ENCODE measurements at places on chromosomes 3 and 15.

GRCh38 chr3:195914648-195915473 lies 6.5 kb upstream of the TNK2 start:
- H3K4me3 ChIP-seq = no peak overlapping the region
- peak overlapping the region; percentile 88 for H3K27ac ChIP-seq
- H3K36me3 ChIP-seq = no peaks in the 10 kb centered on the region
- peak; percentile 93 for DNase-seq

- DNase-seq = no peak
- H3K36me3 ChIP-seq = no peaks in the 10 kb centered on the region
- H3K27me3 ChIP-seq = no peaks in the 10 kb centered on the region
- peaks cover 12% of the 10 kb centered on the region for H3K4me1 ChIP-seq
Measured at GRCh38 chr15:31238906-31239305, 87.7 kb upstream of the KLF13 start.

DNA sequence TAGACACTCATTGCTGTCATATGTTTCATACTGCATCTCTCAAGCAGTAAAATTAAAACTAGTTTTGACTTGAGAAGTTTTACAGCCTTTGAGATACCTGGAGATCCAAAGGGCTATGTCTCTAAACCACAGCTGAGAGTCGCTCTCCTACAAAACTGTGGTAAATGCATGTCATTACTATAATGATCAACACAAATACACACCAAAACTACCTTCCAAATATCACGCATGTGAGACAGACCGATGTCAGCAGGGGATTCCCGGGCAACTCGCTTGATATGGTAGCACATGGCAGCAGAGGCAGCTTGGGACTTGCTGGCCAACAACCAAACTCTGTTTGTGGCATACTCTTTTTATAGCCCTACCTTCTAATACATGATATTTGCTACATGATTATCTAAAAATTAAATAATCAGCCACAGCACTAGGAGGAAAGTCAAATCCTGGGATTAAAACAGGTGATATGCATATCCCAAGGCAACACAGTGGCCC lies 56.3 kb downstream of the PDZRN3 start:
- H3K27me3 ChIP-seq = no peaks in the 10 kb centered on the region
- DNase-seq = peak; percentile 44
- H3K4me1 ChIP-seq = peaks cover 58% of the 10 kb centered on the region
- H3K36me3 ChIP-seq = no peaks in the 10 kb centered on the region
- H3K4me3 ChIP-seq = no peak overlapping the region
- H3K27ac ChIP-seq = peak overlapping the region; percentile 73

GRCh38 chr3:112605285-112605684 lies 35.7 kb downstream of the CCDC80 start:
- H3K27ac ChIP-seq = no peak overlapping the region
- no peaks in the 10 kb centered on the region for H3K4me1 ChIP-seq
- no peaks in the 10 kb centered on the region for H3K36me3 ChIP-seq
- H3K27me3 ChIP-seq = no peaks in the 10 kb centered on the region
- no peak overlapping the region for H3K4me3 ChIP-seq

GRCh38 chr15:82894971-82895520 lies 57.5 kb downstream of the HOMER2 start:
- H3K27me3 ChIP-seq = no peaks in the 10 kb centered on the region
- no peak for DNase-seq
- H3K36me3 ChIP-seq = no peaks in the 10 kb centered on the region

DNA sequence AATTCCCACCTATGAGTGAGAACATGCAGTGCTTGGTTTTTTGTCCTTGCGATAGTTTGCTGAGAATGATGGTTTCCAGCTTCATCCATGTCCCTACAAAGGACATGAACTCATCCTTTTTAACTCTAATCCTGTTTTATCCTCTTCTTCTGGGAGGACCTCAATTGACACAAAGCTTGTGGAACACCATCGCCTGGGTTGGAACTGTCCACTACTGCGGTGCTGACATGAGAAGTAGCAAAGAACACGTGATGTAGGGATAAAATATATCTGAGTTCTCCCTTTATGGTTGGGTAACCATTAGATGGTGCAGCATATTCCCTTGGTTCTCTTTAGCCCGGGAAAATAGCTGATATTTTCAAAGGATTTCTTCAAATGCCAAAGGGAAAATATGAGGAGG lies 105.3 kb upstream of the TOPAZ1 start:
- no peak for DNase-seq
- no peaks in the 10 kb centered on the region for H3K27me3 ChIP-seq
- no peak overlapping the region for H3K27ac ChIP-seq
- no peaks in the 10 kb centered on the region for H3K4me1 ChIP-seq
- no peak overlapping the region for H3K4me3 ChIP-seq
- no peaks in the 10 kb centered on the region for H3K36me3 ChIP-seq

DNA sequence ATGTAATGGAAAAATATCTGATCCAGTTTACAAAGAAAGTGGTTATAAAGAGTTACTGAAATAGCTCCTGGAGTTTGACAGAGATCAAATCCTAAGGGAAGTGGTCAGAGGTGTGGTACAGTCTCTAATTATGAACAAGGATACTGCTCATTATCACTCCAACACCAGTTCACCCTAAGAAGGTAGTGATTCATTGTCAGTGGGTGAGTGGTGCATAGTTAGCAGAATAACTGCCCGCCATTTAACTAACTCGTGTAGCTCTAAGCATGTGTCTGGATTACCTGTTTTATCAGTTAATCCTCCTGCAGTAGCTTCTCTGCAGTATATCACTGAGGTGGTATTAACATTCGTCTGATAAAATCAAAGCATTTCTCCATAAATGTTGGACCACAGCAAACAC lies 700.1 kb downstream of the NLGN1 start:
- H3K27me3 ChIP-seq = no peaks in the 10 kb centered on the region
- H3K27ac ChIP-seq = no peak overlapping the region
- no peak for DNase-seq
- no peaks in the 10 kb centered on the region for H3K36me3 ChIP-seq
- no peaks in the 10 kb centered on the region for H3K4me1 ChIP-seq

DNA sequence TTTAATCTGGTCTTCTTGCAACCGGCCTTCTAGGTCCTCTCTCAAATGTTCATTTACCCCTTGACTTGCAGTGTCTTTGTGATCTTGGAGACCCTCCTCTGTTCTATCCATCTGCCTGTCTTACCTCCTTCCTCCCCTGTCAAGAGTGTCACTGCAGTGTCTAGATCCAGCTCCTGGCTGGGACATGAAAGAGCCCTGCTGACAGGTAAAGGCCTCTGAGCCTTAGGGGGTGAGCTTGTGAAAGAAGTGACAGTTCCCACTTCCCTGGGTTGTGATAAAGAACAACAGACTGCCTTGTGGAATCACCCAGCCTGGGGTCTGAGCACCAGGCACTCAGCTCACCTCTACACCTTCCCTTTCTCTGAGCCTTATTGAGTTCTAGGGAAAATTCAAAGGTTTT lies 68.0 kb downstream of the CDC25A start:
- DNase-seq = no peak
- no peak overlapping the region for H3K27ac ChIP-seq
- H3K4me1 ChIP-seq = peaks cover 7% of the 10 kb centered on the region
- no peak overlapping the region for H3K4me3 ChIP-seq
- no peaks in the 10 kb centered on the region for H3K27me3 ChIP-seq

- no peak overlapping the region for H3K4me3 ChIP-seq
- no peak for DNase-seq
- no peaks in the 10 kb centered on the region for H3K36me3 ChIP-seq
- peaks cover 30% of the 10 kb centered on the region for H3K4me1 ChIP-seq
Measured at GRCh38 chr15:62404194-62404985, 239.3 kb upstream of the C2CD4B start.

GRCh38 chr3:154464440-154465190 lies 34.6 kb upstream of the GPR149 start:
- no peak overlapping the region for H3K27ac ChIP-seq
- no peak for DNase-seq
- H3K36me3 ChIP-seq = no peaks in the 10 kb centered on the region
- H3K4me3 ChIP-seq = no peak overlapping the region

GRCh38 chr15:46034755-46035154 lies 399.9 kb downstream of the SQOR start:
- H3K27ac ChIP-seq = no peak overlapping the region
- H3K36me3 ChIP-seq = no peaks in the 10 kb centered on the region
- DNase-seq = no peak

DNA sequence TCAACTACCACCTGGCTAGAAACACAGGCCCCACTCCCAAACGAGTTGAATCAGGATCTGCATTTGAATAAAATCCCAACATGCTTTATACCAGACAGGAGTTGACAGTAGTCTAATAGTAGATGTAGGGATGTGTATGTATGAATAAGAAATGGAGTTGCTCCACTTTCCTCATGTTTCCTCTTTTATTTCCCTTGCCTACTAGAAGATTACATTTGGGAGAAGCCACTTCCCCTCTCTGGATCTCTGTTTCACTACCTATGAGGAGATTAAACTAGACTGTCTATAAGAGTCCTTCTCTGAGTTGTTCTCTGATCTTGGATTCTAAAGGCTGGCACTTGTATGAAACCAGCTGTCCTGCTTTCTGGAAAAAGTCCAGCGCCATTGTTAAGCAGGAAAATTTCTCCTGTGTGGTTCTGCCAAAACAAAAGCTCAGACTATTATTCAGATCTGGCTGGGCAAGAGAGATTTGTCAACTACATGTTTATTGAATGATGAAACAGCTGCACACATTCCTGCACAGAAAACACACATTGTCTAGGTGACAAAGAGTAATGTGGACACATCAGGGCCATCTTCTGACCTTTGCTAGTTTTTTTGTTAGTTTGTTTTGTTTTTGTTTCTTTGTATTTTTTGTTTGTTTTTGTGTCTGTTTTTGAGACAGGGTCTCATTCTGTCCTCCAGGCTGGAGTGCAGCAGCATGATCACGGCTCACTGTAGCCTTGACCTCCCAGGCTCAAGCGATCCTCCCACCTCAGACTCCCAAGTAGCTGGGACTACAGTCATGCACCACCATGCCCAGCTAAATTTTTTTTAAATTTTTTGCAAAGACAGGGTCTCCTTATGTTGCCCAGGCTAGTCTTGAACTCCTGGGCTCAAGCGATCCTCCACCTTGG lies 29.9 kb downstream of the ACP3 start:
- DNase-seq = no peak
- H3K4me3 ChIP-seq = no peak overlapping the region
- H3K36me3 ChIP-seq = no peaks in the 10 kb centered on the region
- no peaks in the 10 kb centered on the region for H3K4me1 ChIP-seq
- no peak overlapping the region for H3K27ac ChIP-seq
- H3K27me3 ChIP-seq = no peaks in the 10 kb centered on the region

DNA sequence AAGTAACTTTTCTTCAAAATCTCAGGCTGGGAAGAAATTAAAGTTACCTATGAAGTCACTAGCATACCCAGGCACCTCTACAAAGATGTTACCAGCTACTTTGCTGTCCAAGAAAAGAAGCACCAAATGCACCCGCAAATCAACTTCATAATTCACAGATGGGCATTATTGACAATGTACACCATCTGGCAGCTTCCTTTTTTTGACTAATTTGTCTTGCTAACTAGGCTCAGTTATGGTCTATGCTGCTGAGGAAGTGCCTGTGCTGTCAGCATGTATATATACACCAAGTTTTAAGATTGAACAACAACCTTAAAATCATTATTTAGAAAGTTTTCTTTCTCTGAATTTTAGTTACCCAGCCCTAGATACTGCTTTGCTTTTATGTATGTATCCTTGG lies 93.8 kb downstream of the NSUN3 start:
- no peaks in the 10 kb centered on the region for H3K36me3 ChIP-seq
- DNase-seq = no peak
- no peak overlapping the region for H3K4me3 ChIP-seq
- H3K27me3 ChIP-seq = no peaks in the 10 kb centered on the region
- no peaks in the 10 kb centered on the region for H3K4me1 ChIP-seq

DNA sequence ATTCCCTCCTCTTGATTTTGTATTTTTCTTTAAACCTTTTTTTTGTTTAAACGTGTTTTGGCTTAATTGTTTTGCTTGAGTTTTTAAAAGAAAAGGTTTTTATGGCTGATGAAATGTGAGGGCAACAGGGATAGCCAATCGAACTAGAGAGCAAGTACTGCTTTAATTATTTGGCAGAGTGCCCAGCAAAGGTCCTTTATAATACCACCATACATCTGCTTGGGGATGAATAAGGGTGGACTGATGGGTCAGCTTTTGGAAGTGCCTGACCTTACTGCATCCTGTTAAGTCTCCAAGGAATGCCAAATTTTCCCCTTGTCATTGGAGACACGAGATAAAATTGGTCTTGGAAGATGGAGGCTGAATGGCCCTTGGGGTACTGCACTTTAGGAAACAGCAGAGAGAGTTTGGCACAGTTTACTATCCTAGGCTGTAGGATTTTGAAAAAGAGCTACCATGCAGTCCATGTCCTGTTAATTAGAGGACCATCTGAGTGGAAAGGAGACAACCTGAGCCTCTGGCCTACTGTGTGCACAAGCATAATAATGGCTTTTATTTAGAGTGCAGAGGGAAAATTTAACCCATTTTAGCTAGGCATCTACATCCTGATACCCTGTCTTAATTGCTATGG lies 19.8 kb upstream of the MTHFS start:
- no peak overlapping the region for H3K4me3 ChIP-seq
- no peak overlapping the region for H3K27ac ChIP-seq
- H3K4me1 ChIP-seq = no peaks in the 10 kb centered on the region

DNA sequence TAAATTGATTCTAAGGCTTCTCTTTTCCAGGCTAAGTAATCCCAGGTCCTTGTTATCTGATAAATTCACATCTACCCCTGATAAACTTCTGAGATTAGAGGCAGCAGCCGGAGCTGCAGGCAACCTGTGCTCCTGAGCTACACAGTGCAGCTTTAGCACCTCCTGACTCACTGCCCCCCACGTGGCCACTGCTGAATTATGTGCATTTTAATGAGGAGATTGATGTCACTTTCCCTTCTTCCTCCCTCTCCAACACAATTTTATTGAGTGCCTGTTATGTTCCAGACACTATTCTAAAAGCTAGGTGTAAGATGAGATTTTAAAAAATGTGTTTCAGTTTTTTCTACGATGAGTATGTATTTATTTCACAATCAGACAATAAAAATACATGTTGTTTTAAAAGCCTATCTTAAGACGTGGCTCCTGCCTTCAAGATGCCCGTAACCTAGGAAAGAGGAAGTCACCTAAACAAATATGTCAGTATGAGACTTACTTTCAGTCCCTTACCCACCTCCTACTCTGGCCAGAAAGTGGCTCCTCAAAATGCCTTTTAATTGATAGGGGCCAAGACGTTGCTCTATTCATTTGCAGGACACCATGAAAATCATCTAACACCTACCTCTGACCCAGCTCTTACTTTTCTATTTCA lies 161.5 kb upstream of the PFN2 start:
- no peak for DNase-seq
- no peaks in the 10 kb centered on the region for H3K36me3 ChIP-seq
- H3K4me3 ChIP-seq = no peak overlapping the region
- no peak overlapping the region for H3K27ac ChIP-seq
- H3K4me1 ChIP-seq = no peaks in the 10 kb centered on the region
- H3K27me3 ChIP-seq = no peaks in the 10 kb centered on the region
